ENCODE measurements at places on chromosomes 5 and 9.

DNA sequence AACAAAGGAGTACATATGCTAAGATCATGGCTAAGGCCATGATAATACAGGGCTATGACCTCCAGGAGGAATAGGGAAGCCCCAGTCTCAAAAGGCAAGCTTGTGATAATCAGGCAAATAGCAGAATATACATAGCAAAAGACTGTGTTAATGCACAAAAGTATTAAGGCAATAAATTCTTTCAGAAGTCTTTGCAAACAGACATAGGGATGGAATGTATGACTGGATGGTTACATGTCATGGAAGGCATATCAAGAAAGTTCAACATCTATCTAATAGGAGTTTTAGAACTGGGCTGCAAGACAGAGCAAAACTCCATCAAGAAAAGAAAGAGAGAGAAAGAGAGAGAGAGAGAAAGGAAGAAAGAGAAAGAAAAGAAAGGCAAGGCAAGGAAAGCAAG is 264.5 kb upstream of the CDH6 start:
- no peak for DNase-seq

DNA sequence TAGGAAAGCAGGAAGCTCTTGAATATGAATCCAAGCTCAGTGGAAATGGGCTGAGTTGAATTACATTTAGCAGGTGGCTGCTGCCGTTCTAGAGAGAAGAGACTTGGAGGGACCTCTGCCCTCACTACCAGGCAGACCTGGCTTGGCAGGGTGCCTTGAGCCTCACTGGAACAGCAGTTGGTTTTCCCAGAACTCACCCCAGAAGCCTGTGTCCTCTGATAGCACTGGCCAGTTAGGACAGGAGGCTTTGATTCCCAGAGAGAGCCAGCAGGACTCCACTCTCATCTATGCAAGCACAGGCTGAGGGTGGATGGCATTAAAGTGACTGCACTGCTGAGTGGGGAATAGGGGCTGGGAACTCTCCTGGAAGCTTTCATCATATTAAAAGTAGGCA is 54.8 kb downstream of the PWWP2A start:
- peak; percentile 56 for DNase-seq

DNA sequence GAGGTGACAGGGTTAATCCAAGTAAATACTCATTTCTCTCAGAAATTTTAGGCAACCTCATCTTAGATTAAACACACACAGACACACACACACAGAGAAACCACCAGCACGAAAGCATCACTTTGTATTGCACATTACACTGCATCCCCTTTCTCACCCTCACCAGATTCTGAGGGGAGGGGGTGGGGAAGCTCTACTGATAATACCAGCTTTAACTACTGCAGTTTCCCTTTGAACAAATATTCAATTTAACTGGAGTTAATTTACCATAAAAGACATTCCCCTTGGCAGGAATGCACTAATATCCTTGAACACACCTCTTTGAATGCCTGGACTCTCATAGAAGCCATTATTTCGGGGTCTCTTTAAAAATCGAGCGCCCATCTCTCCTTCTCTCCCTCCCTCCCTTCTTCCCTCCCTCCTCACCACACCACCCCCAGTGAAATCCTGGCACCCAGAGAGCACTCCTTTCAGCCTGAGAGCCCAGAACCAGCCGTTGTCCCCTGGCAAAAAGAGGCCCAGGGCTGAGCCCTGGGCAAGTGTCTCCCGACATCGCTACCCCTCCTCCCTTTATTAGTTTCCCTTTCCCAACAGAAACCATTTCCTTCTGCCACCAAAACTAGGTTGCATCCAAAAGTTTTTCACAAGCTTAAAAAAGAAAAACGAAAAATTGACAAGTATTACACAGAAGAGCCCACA is 2.8 kb upstream of the NFIB start:
- DNase-seq = peak; percentile 63

DNA sequence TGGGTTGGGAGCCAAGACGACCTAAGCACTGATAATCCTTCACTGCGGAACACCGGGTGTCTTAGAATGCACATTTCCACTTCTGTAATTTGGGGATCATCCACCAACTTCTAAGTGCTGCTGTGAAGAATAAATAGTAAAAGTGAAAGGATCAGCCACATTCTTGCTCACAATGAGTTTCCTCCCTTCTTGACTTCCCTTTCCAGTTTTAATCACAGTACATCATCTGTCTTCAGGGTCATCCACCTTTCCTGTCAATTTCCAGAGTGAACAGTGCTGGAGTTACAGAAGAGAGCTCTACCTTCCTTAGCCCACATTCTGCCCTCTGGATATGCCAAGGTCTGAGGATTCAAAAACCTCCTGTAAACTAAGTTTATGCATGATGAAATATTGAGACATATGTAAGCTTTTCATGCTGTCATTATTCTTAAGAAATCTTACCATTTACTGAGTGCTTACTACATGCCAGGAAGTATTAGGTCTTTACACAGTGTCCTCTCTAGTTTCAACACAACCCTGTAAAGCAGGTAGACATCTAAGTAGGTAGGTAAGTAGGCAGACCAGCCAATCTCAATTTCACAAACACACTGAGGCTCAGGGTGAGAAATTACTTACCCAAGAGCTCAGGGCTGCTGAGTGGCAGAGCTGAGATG is 105.2 kb downstream of the CDK5RAP2 start:
- no peak for DNase-seq

- DNase-seq = peak; percentile 55
These were observed 70.6 kb downstream of the TENT4A start for GRCh38 chr5:6783787-6784186.

DNA sequence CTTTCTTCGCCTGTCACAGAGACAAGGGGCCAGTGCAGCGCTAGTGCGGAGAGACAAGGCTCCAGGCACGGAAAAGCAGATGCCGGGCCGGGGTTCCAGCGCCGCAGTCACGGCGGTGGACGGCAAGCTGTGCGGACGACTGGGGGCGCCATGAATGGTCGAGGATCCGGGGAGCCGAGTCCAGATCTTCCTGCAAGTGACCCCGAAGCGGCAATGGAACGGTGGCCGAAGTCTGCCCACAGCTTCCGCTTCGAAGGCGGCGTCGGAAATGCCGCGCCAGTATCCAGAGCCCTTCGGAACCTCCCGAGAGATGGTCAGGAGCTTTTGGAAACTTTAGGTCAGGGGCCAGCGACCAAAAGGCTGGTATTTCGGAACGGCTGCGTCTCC is 601 bp upstream of the FAF2 start:
- no peak for DNase-seq

DNA sequence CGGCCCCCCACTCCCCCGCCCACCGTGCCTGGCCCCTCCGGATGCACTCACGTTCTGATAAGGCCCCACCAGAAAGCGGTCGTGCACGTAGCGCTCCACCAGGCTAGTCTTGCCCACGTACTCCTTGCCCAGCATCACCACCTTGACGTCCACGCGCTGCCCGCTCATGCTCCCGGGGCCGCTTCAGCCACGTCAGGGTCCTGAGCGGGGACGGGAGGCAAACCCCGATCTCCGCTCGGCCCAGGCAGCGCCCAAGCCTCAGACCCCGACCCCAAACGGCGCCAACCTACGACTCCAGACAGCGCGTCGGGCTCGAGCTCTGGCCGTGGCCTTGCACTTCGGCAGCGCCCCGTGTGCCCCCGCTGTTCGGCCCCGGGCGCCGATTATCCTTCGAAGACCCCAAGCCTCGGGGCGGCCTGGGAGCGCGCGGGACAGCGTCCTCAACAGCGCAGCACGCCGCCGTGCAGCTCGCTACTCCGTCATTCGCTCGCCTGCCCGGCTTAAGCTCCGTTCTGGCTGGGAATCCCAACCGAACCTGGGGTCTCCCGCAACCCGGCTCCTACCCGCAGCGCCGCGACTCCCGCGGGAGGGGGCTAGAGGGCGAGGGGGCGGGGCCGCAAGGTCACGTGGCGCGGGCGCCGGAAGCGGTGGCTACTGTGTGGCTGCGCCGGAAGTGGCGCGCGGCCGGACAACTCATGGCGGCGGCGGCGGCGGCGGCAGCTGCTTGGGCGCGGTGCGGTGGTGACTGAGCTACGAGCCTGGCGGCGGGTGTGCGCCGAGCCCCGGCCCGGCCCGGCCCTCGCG is at the start of the genes PRELID1 and RAB24:
Gene PRELID1, plus strand, starts transcription at position 679 of the 804 bp plus-strand sequence. CDS start 187 bp downstream, outside the sequence.
Gene RAB24, minus strand, starts transcription at position 599 of the 804 bp plus-strand sequence. Its CDS starts 431 bp downstream, at position 168.
- DNase-seq = peak; percentile 92

DNA sequence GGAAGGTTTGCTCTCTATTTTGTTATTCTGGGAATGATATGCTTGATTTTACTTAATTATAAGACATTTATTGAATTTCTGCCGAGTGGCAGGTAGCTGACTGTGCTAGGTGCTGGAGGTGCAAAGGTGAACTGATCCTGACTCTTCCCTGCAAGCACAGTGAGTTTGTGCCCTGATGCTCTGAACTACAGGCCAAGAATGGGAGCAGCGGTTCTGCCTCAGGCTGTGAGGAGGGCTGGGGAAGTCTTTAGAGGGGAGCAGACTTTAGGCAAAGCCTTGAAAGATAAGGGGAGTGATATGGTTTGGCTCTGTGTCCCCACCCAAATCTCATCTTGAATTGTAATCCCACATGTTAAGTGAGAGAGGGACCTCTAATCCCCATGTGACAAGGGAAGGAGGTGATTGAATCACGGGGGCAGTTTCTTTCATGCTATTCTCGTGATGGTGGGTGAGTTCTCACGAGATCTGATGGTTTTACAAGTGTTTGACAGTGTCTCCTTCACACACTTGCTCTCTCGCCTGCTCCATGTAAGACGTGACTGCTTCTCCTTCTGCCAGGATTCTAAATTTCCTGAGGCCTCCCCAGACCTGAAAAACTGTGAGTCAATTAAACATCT is 73.1 kb downstream of the NDFIP1 start:
- no peak for DNase-seq
